ENCODE measurements at places on chromosomes 4 and X.

DNA sequence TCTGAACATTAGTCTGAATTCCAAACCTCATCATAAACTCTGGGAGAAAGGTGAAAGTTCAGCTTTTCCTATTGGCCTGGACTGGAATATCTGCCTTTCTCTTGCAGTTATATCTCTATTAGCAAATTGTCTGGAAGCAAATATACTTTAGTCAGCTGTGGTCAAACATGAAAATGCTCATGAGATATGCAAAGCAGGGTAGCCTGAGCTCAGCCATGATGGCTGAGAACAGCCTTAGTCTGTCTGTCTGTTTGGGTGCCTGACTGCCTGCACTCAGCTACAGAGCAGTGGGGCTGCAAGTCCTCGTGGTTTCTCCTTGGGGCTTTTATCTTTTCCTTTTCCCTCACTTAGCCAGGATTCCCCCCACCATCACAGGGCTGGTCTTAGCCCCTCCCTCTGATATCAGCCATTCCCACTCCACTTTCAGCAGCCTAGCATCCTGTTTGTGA is 19.5 kb upstream of the PGRMC2 start:
- DNase-seq, result no peak

DNA sequence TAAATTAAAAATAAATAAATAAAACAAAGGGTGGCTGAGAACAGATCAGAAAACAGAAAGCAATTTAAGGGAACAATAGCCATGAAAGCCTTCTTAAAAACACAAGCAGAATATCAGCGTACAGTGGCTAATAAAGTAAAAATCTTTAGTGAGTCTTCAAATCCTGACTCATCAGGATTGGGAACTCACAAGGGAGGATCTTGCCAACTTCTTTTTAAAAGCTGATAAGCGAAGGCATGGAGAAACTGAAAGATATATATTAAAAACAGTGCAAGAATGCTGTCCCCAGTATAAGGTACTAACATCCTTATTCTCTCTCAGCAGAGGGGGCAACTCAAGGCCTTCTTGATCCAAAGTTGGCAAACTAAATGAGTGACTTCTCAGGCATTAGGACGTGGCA is 180.1 kb downstream of the DHX15 start:
- DNase-seq, result no peak

DNA sequence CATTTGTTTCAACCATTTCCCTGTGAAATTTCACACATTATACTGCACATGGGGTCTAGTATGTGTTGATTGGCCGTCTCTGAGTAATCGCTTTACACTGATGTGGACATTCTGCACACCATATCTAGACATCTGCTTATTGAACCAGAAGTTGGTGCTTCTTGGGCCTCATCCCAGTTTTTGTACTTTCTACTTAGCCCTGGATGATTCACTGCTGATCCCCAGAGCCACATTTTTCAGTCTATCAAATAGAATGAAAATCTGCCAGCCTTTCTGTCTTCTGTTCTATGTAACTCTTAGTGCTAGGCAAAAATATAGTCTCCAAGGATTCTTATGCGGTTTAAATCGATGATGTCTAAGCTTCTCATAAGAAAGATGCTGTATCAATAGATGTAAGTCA is 40.5 kb upstream of the RELL1 start:
- DNase-seq, result no peak

- no peak for DNase-seq
Measured at GRCh38 chr4:3756343-3757059, 9.7 kb upstream of the ADRA2C start.

DNA sequence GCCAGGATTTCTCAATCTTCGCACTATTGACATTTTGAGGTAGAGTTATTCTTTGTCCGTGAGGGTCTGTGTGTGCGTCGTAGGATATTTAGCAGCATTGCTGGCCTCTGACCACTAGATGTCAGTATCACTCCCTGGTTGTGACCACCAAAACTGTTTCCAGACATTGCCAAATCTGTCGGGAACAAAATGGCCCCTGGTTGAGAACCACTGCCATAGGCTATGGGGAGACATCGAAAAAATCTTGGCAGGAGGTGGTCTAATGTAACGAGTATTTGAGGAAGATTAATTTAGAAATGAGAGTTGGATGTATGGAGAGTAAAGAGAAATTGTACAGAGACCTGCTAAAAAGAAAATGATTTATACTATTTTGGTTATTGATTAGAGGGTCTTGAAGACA is 108.4 kb downstream of the DOCK11 start:
- DNase-seq, result peak; percentile 86

- no peak for DNase-seq
Measured at GRCh38 chr4:8914461-8915171, 43.0 kb upstream of the HMX1 start.

GRCh38 chrX:102560423-102561068 is 38.8 kb upstream of the ARMCX5 start:
- DNase-seq, result peak; percentile 9

DNA sequence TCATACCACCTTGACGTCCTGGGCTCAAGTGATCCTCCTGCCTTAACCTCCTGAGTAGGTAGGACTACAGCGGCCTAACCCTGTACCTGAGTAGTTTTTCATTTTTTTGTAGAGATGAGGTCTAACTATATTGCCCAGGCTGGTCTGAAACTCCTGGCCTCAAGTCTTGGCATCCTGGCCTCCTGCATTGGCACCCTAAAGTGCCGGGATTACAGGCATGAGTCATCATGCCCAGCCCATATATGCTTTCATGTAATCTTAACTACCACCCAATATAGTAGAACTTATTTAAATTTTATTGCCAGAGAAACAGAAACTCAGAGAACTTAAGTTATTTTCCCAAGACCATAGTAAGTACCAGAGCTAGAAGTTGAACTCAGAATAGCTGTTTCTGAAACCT is 27.1 kb downstream of the AFM start:
- DNase-seq, result no peak

DNA sequence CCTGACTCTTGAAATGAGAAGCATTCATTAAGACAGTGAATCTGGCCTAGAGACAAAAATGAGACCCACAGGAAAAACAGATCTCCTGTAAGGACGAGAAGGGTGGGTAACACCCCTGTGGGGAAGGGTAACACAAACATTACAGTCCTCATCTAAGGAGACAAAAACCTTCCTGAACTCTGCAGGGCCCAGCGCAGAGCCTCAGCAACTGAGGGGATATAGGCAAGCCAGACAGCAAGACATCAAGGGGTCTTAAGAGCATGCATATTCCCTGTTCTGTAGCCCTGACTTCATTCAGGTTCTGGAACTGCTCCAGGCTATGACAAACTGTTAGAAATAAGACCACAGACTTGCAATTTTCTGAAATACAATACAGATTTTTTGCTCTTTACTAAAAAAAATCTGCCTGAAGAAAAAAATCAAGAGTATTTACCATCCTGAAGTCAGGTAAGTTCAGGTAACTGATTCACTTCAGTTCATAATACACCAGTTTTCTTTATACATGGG is 15.5 kb downstream of the COX18 start:
- no peak for DNase-seq

GRCh38 chr4:54001668-54002365 is 62.6 kb downstream of the CHIC2 start:
- DNase-seq, result no peak

DNA sequence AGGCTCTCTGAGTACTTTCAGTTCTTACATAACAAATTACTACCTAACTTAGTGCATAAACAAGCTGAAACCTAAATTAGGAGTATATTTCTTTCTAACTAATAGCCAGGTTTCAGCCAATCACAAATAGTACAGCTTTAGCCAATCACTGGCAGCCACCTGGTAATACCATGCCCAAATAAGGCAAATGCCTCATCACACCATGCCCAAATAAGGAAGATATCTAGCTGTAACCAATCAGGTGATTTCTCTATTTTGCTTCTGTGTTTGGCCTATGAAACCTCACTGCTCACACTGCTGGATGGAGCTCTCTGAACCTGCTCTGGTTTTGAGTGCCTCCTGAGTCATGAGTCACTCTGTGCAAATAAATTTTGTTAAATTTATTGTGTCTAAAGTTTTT is 113.5 kb downstream of the DDIT4L start:
- DNase-seq, result no peak

- no peak for DNase-seq
Measured at GRCh38 chr4:159240687-159241086, 137.8 kb downstream of the RAPGEF2 start.
